CMK (cell line): ENCODE measurements at places on chromosomes 4 and X.

GRCh38 chr4:106414366-106414765, 45.8 kb upstream of the GIMD1 start:
- DNase-seq: no peak

DNA sequence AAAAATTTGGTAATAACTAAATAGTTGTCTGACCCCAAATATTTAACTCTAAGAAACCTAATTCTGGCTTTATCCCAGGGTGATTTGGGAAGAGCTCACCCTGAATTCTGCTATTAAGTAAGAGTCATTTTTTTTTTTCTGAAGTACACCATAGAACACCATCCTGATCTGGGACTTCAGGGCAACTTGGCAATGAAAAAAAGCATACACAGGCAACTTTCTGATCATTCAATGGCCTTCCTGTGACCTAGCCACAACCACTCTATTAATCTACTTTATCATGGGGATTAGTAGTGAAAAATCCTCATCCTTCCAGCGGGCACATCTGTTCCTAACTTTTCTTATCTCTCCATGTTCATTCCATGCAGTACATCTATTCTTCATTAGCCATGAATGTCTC, 333.2 kb upstream of the MAD2L1 start:
- DNase-seq: no peak

GRCh38 chrX:9940421-9940820, 26.7 kb upstream of the CLDN34 start:
- DNase-seq: no peak

DNA sequence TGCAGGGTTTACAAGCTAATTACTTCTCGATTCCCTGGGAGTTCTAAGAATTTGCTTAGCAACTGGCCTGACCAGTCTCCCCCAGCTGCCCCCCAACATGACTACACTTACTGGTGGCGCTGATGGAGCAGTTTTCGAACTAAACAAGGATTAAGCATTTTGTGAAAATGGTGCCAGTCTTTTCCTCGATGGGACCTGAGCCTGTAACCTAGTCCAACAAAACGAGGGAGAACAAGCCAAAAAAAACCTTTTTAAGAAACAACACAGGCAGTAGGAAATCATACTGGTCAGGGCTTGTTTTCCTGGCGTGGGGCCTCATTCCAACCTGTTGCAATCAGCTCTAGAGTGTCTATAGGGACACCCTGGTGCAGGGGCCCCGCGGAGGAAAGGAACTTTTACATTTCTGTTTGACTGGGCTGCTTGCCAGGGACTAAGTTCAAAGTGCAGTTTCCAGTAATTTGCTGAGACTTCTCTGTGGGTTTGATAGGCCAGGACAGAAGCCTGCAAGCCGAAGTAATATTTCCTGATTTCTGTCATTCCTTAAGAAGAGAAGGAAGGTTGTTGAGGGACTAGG, 158.7 kb downstream of the SPRY1 start:
- no peak for DNase-seq

GRCh38 chrX:14872355-14872754, 514 bp downstream of the FANCB start:
- DNase-seq: no peak

DNA sequence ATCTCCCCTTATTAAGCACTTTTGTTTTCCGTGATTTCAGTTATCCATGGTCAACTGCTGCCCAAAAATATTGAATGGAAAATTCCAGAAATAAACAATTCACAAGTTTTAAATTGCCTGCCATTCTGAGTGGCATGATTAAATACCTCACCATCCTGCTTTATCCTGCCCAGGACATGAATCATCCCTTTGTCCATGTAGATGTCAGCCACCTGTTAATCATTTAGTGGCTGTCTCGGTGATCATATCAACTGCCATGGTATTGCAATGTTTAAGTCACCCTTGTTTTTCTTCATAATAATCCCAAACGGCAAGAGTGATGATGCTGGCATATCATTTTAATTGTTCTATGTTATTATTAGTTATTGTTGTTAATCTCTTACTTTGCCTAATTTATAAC, 79.8 kb upstream of the LHFPL1 start:
- no peak for DNase-seq

DNA sequence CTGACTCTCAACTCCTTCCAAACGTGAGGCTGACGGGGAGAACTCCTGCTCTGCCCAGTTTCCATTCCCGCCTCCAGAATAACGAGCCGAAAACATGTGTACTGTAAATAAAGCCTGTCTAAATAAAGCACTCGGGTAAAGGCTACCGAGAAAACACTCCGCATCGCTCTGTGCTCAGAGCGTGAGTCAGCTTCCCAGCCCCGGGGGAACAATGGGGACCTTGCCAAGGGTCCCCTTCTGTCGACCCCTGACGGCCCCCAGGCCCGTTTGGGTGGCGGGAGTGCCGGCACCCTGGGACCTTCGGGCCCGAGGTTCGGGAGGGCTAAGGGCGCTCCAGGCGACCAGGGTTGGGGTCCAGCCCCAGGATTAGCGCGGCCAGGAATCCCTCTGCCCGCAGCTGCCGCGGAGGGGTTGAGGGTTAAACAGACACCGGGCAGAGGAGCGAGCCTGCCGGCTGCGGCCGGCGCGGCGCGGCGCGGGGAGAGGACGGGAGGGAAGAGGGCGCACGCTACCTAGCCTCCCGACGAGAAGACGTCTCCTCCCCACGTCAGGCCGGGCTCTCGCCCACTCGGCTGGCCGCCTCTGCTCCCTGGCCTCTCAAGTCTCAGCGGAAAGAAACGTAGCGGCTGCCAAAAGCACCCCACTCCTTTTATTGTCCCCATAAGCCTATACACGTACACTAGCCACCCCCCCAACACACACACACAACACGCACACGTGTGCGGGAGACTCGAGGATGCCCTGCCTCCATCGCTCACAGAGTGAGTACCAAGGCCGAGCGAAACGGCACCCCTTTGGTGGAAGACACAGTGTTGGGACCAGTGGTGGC, 85.5 kb downstream of the BCOR start:
- DNase-seq: no peak

DNA sequence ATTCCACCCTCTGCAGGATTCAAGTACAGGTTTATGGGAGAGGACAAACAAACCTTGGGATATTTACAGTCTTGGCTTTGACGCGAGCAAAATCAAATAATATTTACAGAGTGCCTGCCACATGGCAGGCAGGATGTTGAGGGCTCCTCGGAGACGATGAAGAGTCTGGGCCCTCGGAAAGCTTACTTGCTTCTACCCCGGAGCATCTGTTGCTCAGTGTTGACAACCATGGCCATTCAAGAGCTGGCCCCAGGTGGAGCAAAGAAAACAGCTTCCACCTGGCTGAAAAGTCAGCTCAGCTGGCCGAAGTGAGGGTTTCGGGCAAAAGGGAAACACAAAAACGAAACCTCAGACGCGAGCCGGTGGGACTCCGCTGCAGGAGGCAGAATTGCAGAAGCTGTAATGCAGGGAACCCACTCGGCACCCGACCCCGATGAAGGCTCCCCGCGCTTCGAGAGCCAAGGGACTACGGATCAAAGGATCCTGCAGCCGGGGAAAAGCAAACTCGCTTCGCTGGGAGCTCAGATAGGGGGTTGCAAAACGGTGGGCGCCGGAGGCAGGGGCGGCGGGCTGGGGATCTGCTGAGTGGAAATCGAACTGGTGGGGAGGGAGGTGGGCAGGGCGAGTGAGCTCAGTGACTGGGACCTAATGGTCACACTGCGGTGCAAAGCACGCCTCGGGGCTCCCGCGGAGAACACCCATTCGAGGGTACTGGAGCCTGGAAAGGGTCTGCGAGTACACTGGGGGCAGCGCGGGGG, 805 bp downstream of the ATP8A1 start:
- no peak for DNase-seq

- no peak for DNase-seq
These were observed 8.5 kb upstream of the AKAP17A start for GRCh38 chrX:1582686-1583437.

DNA sequence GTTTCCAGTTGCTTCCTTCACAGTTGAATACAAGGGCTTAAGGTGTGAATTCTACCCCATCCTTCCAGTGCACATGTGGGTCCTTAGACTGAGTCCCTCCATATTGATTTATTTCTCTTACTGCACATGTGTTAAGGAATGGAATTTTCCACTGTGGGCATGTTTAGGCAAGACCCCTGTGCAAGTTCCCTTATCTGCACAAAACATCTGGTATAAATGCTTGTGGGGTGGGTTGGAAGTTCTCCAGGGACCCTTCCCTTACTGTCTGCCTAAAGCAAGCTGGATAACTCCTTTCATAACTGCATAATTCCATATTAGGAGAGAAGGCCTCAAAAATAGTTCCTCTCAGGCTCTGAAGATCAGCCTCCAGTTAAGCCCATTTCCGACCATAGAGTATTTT, 570.9 kb downstream of the ADGRL3 start:
- no peak for DNase-seq

DNA sequence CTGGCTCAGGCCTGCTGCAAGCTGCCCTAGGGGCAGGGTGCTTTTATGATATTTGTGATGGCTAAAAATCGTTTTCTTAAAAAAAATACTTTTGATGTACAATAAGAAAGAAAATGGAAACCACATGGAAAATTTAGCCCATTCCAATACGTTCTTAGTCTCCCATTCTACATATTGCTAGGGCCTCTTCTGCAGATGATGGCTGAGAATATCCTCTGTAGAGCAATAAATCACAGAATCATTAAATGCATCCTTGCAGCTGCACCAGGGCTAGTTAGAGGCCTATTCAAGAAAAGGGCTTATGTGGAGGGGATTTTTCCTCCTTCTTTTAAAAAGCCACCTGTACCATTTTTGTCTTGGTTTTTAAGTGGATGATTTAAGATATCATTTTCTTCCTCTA, 97.6 kb upstream of the C1GALT1C1 start:
- no peak for DNase-seq

- DNase-seq: no peak
These were observed 84.7 kb downstream of the LARP7 start for GRCh38 chr4:112721627-112722026.

GRCh38 chrX:2677764-2678163, 13.3 kb upstream of the CD99 start:
- DNase-seq: no peak

DNA sequence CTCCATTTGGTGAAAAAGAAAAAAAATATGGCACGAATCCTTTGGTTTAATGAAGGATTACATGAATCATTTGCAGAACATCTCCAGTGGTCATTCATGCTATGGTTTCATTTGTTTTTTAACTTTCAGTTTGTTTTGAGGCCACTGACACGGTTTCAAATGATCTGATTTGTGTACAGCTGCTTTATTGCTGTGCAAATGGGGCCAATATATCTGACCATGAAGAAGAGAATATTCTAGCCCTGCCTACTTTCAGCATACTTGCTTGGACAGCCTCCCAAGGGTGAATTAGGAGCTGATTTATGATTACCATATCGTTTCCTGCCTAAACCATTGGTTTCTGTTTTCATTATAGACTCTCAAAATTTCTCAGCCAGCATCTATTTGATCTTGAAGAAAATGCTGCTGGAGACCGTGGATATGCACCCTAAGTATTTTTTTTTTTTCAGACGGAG, 30.7 kb downstream of the SPARCL1 start:
- no peak for DNase-seq

DNA sequence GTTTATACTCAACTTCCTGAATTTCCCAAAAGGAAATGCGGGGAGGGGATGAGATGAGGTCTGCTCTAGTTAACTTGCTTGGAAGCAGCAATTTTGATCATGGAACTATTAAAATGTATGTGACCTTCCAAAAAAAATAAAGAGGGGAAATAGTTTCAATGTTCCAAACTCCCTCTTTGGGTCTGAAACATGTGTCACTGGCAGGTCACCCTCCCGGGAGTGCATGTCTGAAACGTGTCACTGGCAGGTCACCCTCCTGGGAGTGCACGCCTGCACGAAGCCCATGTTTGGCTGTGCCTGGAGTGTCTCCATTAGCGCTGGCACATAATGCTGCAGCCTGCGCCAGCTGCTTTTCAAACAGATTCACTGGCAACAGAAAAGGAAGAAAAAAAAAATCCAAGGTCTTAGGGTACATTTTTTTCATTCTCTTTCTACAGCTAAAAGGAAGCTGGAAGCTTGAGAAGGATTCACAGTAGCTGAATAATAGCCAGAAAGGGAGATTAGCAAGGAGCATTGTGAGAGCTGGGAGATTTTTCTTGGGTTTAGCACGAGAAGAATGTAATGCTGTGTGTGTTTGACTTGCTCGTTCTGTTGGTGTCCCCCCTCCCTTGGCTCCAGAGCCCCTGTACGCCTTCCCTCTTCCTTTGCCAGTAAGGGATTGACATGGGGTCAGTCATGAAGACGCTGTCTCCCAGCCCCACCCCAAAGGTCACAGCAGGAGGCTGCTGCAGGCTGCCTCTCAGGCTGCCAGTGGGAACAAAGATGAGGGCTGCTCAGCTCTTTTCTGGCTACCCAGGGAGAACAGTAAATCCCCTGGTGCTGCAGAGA, 39.2 kb upstream of the TLR3 start:
- no peak for DNase-seq

GRCh38 chr4:108049406-108049805, 59.7 kb downstream of the HADH start:
- no peak for DNase-seq

GRCh38 chrX:112614640-112615039, 65.1 kb downstream of the LHFPL1 start:
- DNase-seq: no peak

DNA sequence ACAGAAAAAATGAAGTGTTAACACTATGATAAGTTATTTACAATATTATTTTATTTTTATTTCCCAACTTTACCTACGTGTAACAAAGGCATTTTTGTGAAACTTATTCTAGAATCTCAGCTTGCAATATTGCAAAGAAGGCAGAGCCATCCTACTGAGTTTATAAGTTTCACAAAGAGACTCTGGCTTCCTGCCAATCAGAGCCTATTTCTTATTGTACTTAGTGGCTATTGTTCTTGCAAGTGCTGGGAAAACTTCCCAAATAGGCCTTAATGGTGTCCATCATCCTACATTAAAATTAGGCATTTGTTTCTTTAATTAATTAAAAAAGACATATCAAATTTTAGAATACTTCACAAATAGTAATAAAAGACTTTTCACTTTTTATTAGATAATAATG, 233.2 kb downstream of the EPHA5 start:
- DNase-seq: no peak

DNA sequence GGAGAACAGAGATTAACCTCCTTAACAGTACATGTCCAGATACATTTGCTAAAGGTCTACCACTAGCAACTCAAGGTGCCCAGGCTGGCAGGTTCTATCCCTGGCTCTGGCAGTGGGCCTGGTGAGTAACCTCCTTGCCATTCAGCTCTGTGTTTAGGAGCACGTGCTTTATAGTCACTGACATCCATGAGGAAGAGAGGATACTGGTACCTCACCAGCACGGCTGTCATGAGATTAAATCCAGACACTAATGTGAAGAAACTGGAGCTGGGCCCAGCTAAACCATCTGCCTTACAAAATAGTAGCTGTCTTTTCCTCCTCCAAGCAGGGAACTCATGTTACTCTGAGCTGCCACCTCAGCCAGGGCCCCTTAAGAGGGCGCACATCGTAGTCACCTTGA, 45.3 kb downstream of the GPRASP3 start:
- no peak for DNase-seq

- DNase-seq: no peak
These were observed 135.8 kb upstream of the FRG1 start for GRCh38 chr4:189804894-189805293.

- DNase-seq: no peak
These were observed 10.5 kb upstream of the UBE2NL start for GRCh38 chrX:143873343-143873742.

- no peak for DNase-seq
These were observed 62.9 kb upstream of the PGRMC2 start for GRCh38 chr4:128350449-128351045.

- peak; percentile 83 for DNase-seq
These were observed at the start of gene CXorf38 for GRCh38 chrX:40647307-40648197. TSS of gene CXorf38 (minus strand) at chrX:40647561. CDS start at chrX:40647520, 41 bp downstream.
